Activated CD4-positive, alpha-beta T cell treated with anti-CD3 and anti-CD28 coated beads, Interleukin-2, amount 50 U/mL, for 4 hours (primary cell): ENCODE measurements at places on chromosomes 7 and 10.

DNA sequence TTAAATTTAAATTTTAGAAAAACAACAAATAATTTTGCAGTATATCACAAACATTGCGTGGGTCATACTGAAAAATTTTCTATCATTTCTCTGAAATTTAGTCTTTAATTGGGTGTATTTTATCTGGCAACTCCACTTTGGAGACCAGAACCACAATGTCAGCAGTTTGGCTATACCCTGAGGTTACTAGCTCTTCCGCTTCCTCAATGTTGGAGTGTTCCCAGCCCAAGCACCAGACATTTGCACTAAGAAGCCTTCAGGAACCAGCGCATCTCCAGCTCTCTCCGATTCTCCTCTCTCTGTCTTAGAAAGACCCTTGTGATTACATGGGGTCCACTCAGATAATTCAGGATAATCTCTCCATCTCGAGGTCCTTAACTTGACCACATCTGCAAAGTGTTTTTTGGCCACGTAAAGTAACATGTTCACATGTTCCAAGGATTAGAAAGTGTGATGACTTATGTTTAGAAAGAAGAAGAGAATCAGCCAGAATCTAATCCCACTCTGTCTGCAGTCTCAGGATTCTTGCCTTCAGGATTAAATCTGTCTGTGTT, 43.1 kb upstream of the ADRB1 start:
- DNase-seq = no peak

GRCh38 chr7:131327049-131327625, 539 bp upstream of the MKLN1 start:
- DNase-seq = no peak

GRCh38 chr7:27181795-27182275, 3.2 kb downstream of the HOXA11 start:
- no peak for DNase-seq

GRCh38 chr7:19798986-19799385, 25.6 kb upstream of the TMEM196 start:
- no peak for DNase-seq

DNA sequence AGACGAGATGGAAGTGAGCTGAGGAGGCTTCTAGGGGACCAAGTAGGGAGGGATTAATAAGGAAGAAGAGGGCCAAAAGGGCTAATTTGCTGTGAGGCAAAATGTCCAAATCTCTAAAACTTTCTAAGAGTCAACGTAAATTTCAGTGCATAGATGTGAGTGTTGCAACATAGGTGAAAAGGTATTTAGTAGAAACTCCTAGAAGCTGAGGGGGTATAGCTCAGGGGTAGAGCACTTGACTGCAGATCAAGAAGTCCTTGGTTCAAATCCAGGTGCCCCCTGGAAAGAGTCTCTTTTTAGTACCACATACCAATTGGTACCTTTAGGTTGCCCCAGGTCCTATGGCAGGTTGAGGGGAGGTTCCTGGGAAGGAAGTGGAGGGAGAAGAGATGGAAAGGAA, 48.7 kb upstream of the ZNF746 start:
- DNase-seq = no peak

- no peak for DNase-seq
Measured at GRCh38 chr7:98617051-98617959, at the start of gene NPTX2. TSS of gene NPTX2 (plus strand) at chr7:98617285. CDS start at chr7:98617462, 177 bp downstream.

DNA sequence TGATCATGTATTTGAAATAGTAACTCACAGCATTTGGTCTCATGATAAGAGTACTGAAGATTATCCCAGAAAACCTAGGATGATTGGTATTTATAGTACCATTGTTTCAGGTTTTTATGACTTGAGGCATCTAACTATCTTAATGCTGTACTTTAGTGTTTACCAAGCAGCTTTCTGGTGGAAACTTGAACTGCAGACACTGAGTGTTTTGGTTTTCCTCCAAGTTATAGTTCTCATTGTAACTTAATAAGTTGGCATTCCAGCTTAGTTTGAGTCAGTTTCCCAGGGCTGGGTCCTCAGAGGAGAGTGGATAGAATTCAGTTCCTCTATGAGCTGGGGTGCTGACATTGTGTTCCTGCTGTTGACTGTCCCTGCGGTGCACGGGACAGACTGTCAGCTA, 50.4 kb downstream of the SEC23IP start:
- no peak for DNase-seq

DNA sequence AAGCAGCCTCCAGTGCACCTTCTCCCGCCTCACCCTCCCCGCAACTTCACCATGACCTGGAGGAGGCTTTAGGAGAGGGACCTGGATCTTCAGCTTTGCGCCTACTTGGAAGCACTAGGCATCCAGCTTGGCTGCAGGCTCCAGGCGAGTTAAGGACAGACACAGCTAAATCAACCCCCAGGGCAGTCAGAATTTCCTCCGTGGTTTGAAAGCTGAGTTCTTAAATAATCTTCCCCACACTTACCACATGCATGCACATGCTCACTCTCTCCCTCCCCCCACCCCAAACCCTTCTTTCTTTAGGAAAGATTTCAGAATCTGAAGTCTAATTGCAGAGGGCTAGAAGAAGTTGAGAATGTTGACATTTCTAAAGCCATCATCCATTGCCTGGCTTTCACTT, 36.7 kb upstream of the LRRC4 start:
- no peak for DNase-seq

- no peak for DNase-seq
Measured at GRCh38 chr7:90453259-90453891, 16.1 kb upstream of the PTTG1IP2 start.

DNA sequence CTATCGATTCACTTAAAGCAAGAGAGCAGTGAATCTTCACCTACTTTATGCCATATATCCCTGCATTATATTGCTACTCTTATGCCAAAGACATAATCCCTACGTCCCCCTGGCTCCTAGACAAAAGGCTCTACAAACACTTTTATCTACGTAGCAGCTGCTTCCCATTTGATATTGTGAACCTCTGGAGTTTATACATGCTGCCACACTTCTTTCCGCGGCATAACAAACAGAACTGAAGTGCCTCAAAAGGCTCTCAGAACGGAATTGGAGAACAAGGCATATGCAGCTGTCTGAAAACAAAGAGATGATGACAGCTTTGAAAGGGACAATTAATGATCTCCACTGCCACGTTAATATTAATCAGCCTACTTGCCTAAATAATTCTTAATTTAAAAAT, 985.6 kb upstream of the LRRN3 start:
- DNase-seq = no peak

GRCh38 chr10:14016011-14016536, 314.6 kb downstream of the FRMD4A start:
- DNase-seq = no peak

- no peak for DNase-seq
Measured at GRCh38 chr7:94907811-94908322, 473 bp downstream of the PPP1R9A start.

- DNase-seq = no peak
Measured at GRCh38 chr10:78160591-78160990, 126.9 kb downstream of the RPS24 start.
